ENCODE measurements at places on chromosomes 12 and 14. TPM values are rescaled to one million over a fixed set of nuclear protein-coding genes. Genes with fewer than 3 reads are reported as not detected.

Gene GALNT9
- total RNA-seq = not detected

Gene BATF
- total RNA-seq = not detected

Gene PPP1R1A
- 28.7 TPM for total RNA-seq

Gene IL26
- not detected for total RNA-seq

GRCh38 chr12:56013482-56013881 lies 7.4 kb upstream of the IKZF4 start:
- H3K27me3 ChIP-seq = no peaks in the 10 kb centered on the region
- H3K36me3 ChIP-seq = peaks cover 12% of the 10 kb centered on the region
- no peak overlapping the region for H3K27ac ChIP-seq
- DNase-seq = no peak
- no peak overlapping the region for H3K4me3 ChIP-seq
- no peaks in the 10 kb centered on the region for H3K4me1 ChIP-seq

GRCh38 chr12:93653079-93653478 lies 24.1 kb upstream of the CRADD start:
- H3K4me1 ChIP-seq = no peaks in the 10 kb centered on the region
- H3K4me3 ChIP-seq = no peak overlapping the region
- H3K27ac ChIP-seq = no peak overlapping the region

DNA sequence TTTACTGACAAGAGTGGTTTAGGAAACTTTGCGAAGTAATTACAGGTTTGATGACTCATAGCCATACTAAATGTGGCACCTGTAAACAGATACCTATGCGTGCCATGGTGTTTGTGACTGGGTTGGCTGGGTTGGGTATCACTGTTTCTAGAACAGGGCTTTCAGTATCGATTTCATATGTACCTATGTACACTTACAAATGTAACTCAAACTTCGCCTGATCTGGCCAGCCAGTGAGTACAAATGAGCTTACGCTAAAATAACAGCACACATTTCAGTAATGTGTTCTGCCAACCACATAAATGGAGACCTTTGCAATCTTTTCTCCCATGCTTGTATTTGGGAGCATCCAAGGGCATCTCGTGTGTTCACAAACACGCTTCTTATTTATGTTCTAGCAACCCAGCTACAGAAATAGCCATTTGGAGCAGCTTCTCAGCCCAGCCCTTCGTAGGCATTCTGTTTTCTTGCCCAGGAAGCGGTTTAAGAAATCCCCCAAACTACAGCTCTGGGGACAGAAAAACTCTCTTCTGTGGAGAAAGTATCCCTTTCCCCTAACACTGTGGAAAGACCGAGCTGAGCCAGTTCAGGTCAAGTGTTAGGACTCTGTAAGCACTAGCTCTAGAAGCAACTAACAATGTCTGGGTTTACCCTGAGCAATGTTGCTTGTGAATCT lies 42.3 kb upstream of the MDM1 start:
- DNase-seq = no peak
- H3K4me1 ChIP-seq = no peaks in the 10 kb centered on the region
- no peaks in the 10 kb centered on the region for H3K27me3 ChIP-seq
- no peak overlapping the region for H3K27ac ChIP-seq

DNA sequence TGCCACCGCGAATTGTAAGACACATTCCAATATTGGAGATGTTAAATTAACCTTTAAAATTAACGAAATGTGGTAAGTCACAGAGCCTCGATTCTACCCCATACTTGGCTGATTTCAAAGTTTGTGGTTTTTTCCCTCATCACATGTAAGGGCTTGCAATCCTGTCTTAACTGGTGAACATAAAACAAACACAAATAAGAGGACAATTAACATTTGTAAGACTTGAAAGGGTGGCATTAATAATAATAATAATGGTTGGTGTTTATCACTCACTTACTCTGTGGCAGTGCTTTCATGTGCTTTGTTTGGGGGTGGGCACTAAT lies 26.6 kb downstream of the PPFIBP1 start:
- DNase-seq = no peak
- peaks cover 71% of the 10 kb centered on the region for H3K4me1 ChIP-seq
- H3K27ac ChIP-seq = peak overlapping the region; percentile 73
- H3K4me3 ChIP-seq = no peak overlapping the region
- no peaks in the 10 kb centered on the region for H3K27me3 ChIP-seq

- no peaks in the 10 kb centered on the region for H3K4me1 ChIP-seq
- H3K27ac ChIP-seq = no peak overlapping the region
- no peaks in the 10 kb centered on the region for H3K27me3 ChIP-seq
- no peaks in the 10 kb centered on the region for H3K36me3 ChIP-seq
- no peak for DNase-seq
These were observed 178.7 kb upstream of the SOX5 start for GRCh38 chr12:24127919-24128721.

- H3K4me1 ChIP-seq = no peaks in the 10 kb centered on the region
- H3K36me3 ChIP-seq = no peaks in the 10 kb centered on the region
- H3K27me3 ChIP-seq = no peaks in the 10 kb centered on the region
- H3K4me3 ChIP-seq = no peak overlapping the region
- no peak for DNase-seq
These were observed 316.6 kb upstream of the RTL1 start for GRCh38 chr14:101219896-101220703.

GRCh38 chr12:16389594-16389993 lies 42.1 kb downstream of the MGST1 start:
- no peaks in the 10 kb centered on the region for H3K4me1 ChIP-seq
- no peaks in the 10 kb centered on the region for H3K27me3 ChIP-seq
- no peak overlapping the region for H3K27ac ChIP-seq
- DNase-seq = no peak

- H3K36me3 ChIP-seq = no peaks in the 10 kb centered on the region
- no peaks in the 10 kb centered on the region for H3K27me3 ChIP-seq
- no peak overlapping the region for H3K27ac ChIP-seq
- H3K4me3 ChIP-seq = no peak overlapping the region
- DNase-seq = no peak
- no peaks in the 10 kb centered on the region for H3K4me1 ChIP-seq
These were observed 26.3 kb downstream of the EML1 start for GRCh38 chr14:99819514-99819913.

GRCh38 chr14:102796661-102797190 lies 19.5 kb downstream of the TRAF3 start:
- no peaks in the 10 kb centered on the region for H3K27me3 ChIP-seq
- H3K27ac ChIP-seq = no peak overlapping the region
- no peak overlapping the region for H3K4me3 ChIP-seq
- H3K4me1 ChIP-seq = no peaks in the 10 kb centered on the region
- no peak for DNase-seq

DNA sequence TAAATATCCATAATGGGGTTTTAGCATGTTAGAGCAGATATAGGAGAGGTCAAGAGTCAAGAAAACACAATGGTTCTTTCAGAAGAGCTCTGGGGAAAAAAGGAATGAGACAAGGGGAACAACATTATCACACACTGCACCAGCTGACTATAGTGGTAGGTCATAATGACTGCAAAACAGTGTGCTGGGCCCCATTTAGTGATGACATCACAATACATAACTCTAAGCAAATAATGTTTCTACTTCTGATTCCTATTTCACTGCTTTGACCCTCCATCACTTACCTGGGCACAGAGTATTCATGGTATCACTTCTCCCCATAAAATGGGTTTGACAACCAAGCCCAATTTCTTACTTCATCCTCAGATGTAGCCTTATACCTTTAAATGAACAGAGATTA lies 62.1 kb downstream of the GARIN6 start:
- no peak overlapping the region for H3K27ac ChIP-seq
- no peaks in the 10 kb centered on the region for H3K36me3 ChIP-seq
- H3K27me3 ChIP-seq = no peaks in the 10 kb centered on the region
- no peak overlapping the region for H3K4me3 ChIP-seq
- no peak for DNase-seq

DNA sequence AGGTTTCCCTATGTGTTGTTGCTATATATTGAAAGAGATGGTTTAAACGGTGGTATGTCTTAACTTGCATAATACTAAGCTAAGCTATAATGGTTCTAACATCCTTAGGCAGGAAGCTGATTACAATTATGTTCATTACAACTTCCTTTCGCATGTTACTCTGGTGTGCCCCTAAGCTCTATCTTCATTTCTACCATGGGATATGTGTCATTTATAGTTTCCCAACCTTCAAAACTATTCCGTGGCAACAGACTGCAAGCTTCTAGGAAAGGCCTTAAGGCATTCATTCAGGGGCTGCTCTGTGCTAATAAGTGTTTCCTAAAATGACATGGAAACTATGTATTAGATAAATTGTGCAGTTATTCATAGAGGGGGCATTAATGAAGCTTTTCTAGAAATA lies 294.6 kb downstream of the GXYLT1 start:
- H3K4me1 ChIP-seq = no peaks in the 10 kb centered on the region
- H3K27ac ChIP-seq = no peak overlapping the region
- H3K4me3 ChIP-seq = no peak overlapping the region
- H3K27me3 ChIP-seq = no peaks in the 10 kb centered on the region

GRCh38 chr12:120140603-120141002 lies 24.1 kb upstream of the RAB35 start:
- H3K36me3 ChIP-seq = peaks cover 99% of the 10 kb centered on the region
- no peaks in the 10 kb centered on the region for H3K4me1 ChIP-seq
- H3K4me3 ChIP-seq = no peak overlapping the region
- no peak for DNase-seq
- no peak overlapping the region for H3K27ac ChIP-seq

DNA sequence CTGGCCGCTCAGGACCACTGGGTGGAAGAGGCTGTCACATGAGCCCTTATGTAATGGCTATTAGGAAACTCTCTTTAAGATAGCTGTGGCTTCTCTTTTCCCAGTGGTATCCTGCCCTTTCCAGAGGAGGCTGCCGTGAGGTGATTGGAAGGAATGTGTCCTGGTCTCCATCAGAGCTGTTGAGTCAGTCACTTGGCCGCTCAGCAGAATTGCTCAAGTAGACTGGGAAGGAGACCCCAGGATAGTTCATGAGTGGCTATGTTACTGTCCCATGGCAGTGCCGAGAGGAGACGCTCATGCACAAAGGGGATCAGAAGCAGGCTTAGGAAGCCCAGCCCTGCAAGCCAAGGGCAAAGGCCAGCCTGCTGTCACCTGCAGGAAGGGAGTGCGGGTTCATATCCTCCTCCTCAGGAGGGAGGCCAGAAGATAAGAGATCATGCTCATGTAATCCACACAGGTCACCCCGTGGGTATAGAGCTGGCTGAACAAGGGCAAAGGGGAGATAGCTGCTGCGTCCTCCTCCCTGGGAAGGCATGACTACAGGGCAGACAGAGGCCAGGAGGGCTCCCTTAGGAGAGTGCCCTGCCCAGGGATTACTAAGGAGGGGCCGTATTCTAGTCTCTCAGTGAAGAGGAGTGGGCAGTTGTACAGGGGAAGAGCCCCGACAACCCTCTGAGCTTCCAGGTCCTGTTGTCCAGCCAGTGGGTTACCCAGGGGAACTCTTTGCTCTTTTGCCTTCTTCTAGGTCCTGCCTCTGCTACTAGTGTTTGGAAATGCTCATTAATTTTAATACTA lies 137.0 kb upstream of the MAX start:
- H3K4me1 ChIP-seq = no peaks in the 10 kb centered on the region
- H3K27ac ChIP-seq = no peak overlapping the region
- DNase-seq = no peak
- no peak overlapping the region for H3K4me3 ChIP-seq
- no peaks in the 10 kb centered on the region for H3K36me3 ChIP-seq

- no peak overlapping the region for H3K27ac ChIP-seq
- no peak overlapping the region for H3K4me3 ChIP-seq
- no peaks in the 10 kb centered on the region for H3K27me3 ChIP-seq
- H3K36me3 ChIP-seq = no peaks in the 10 kb centered on the region
These were observed 30.6 kb downstream of the TMEM132D start for GRCh38 chr12:129873111-129873832.

- H3K4me1 ChIP-seq = no peaks in the 10 kb centered on the region
- DNase-seq = no peak
- H3K4me3 ChIP-seq = no peak overlapping the region
- no peaks in the 10 kb centered on the region for H3K27me3 ChIP-seq
- H3K36me3 ChIP-seq = no peaks in the 10 kb centered on the region
These were observed 442.5 kb downstream of the KCNH5 start for GRCh38 chr14:62602712-62603111.

- peak overlapping the region; percentile 48 for H3K27ac ChIP-seq
- DNase-seq = peak; percentile 50
- H3K4me3 ChIP-seq = no peak overlapping the region
- peaks cover 26% of the 10 kb centered on the region for H3K36me3 ChIP-seq
- H3K27me3 ChIP-seq = no peaks in the 10 kb centered on the region
- peaks cover 11% of the 10 kb centered on the region for H3K4me1 ChIP-seq
These were observed 52.9 kb downstream of the EID3 start for GRCh38 chr12:104356231-104357115.

DNA sequence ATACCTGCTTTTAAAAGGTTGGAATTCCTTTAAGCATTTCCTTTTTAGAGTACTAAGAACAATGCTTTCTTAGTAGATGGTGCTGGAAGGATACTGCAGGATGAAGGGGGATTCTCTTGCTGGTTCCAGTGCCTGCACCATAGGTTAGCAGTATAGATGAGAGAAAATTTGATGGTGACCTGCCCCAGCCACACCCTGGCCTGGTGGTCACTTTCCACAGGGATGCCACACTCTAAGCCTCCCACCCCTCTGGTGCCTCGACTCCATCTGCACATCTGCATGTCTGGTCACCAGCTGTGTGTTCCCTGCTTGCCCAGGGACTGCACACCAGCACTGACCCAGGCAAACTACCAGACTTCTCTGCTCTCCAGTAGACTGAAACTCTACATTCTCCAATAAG lies 19.1 kb downstream of the SLC2A3 start:
- no peak overlapping the region for H3K4me3 ChIP-seq
- no peak overlapping the region for H3K27ac ChIP-seq
- H3K36me3 ChIP-seq = peaks cover 17% of the 10 kb centered on the region
- no peak for DNase-seq

DNA sequence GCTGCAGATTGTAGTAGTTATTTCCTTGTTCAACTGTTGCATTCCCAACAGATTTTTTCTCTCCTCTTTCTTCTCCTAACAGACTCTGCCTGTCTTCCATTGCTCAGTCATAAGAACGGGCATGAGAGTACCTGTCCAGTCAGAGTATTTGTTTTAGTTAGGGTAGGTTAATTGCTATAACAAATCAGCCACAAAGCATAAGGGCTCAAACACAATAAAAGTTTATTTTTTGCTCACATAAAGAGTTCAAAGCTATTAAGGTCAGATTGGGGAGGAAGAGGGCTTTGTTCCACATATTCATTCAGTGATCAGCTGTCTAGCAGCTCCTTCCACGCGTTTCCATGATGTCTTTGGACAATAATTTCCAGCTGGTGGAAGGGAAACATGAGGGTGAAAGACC lies 92.8 kb upstream of the PLXNC1 start:
- H3K4me3 ChIP-seq = no peak overlapping the region
- H3K36me3 ChIP-seq = no peaks in the 10 kb centered on the region
- no peak for DNase-seq
- no peaks in the 10 kb centered on the region for H3K27me3 ChIP-seq
- H3K27ac ChIP-seq = no peak overlapping the region
- no peaks in the 10 kb centered on the region for H3K4me1 ChIP-seq

GRCh38 chr12:59559696-59560095 lies 36.1 kb upstream of the SLC16A7 start:
- H3K27me3 ChIP-seq = no peaks in the 10 kb centered on the region
- H3K36me3 ChIP-seq = no peaks in the 10 kb centered on the region
- H3K4me3 ChIP-seq = no peak overlapping the region
- H3K4me1 ChIP-seq = no peaks in the 10 kb centered on the region
- H3K27ac ChIP-seq = no peak overlapping the region
- no peak for DNase-seq

GRCh38 chr14:102085948-102086708 lies 716 bp downstream of the HSP90AA1 start:
- H3K27me3 ChIP-seq = no peaks in the 10 kb centered on the region
- peak overlapping the region; percentile 97 for H3K4me3 ChIP-seq
- H3K27ac ChIP-seq = peak overlapping the region; percentile 100
- H3K36me3 ChIP-seq = peaks cover 46% of the 10 kb centered on the region
- H3K4me1 ChIP-seq = peaks cover 13% of the 10 kb centered on the region
